ENCODE measurements at places on chromosomes 1 and 21.

GRCh38 chr1:72018562-72018961 lies 263.8 kb downstream of the NEGR1 start:
- no peak for DNase-seq
- no peaks in the 10 kb centered on the region for H3K4me1 ChIP-seq
- no peak overlapping the region for H3K4me3 ChIP-seq
- H3K36me3 ChIP-seq, result no peaks in the 10 kb centered on the region
- no peaks in the 10 kb centered on the region for H3K27me3 ChIP-seq

- H3K4me1 ChIP-seq, result peaks cover 50% of the 10 kb centered on the region
- H3K36me3 ChIP-seq, result no peaks in the 10 kb centered on the region
- peak overlapping the region; percentile 10 for H3K27ac ChIP-seq
- no peak for DNase-seq
Measured at GRCh38 chr1:209648931-209649776, 3.1 kb downstream of the LAMB3 start.

DNA sequence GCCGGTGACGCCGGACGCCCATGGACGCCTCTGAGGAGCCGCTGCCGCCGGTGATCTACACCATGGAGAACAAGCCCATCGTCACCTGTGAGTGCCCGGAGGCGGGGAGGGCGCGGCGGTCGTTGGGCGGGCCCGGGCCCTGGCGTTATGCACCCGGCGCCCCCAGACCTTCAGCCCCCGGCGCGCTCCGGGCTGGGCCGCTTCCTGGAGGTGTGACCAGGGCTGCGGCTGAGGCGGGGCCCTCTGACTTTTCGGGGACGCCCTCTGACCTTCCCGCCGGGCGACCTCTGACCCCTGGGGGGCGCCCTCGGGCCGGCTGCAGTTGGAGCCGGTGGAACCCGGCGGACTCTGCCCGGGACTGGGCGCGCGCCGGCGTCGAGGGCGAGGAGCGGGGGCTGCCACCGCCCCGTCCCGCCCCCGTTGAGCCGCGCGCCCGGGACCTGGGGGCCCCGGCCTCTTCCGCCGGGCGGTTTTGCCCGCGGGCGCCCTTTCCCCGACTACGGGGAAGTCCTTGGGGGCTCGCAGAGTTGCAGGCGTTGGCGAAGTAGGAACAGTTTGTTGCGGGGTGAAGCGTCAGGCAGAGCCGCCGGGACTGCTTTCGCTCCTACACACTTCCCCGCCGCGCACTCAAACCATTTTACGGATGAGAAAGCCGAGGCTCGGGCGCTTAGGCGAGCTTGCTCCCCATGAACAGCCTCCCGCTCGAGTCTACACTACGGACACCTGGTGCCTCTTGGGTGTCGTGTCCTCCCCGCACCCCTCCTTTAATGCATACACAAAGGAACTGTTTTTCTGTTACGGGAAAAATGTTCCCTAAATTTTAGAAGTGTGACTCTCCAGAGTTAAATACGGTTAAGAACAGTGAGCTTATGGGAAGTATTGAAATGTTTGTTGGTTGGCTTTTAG lies 618 bp downstream of the TRAPPC10 start:
- H3K36me3 ChIP-seq, result peaks cover 39% of the 10 kb centered on the region
- peaks cover 51% of the 10 kb centered on the region for H3K4me1 ChIP-seq
- H3K27me3 ChIP-seq, result no peaks in the 10 kb centered on the region

GRCh38 chr1:8662380-8663072 lies 154.9 kb downstream of the RERE start:
- no peak for DNase-seq
- H3K27ac ChIP-seq, result no peak overlapping the region
- H3K4me1 ChIP-seq, result peaks cover 3% of the 10 kb centered on the region
- peak overlapping the region; percentile 8 for H3K4me3 ChIP-seq
- no peaks in the 10 kb centered on the region for H3K27me3 ChIP-seq

- H3K27ac ChIP-seq, result peak overlapping the region; percentile 51
- DNase-seq, result peak; percentile 55
- no peaks in the 10 kb centered on the region for H3K27me3 ChIP-seq
- peaks cover 64% of the 10 kb centered on the region for H3K4me1 ChIP-seq
- H3K4me3 ChIP-seq, result no peak overlapping the region
Measured at GRCh38 chr21:34836103-34836932, 167.5 kb downstream of the CLIC6 start.

DNA sequence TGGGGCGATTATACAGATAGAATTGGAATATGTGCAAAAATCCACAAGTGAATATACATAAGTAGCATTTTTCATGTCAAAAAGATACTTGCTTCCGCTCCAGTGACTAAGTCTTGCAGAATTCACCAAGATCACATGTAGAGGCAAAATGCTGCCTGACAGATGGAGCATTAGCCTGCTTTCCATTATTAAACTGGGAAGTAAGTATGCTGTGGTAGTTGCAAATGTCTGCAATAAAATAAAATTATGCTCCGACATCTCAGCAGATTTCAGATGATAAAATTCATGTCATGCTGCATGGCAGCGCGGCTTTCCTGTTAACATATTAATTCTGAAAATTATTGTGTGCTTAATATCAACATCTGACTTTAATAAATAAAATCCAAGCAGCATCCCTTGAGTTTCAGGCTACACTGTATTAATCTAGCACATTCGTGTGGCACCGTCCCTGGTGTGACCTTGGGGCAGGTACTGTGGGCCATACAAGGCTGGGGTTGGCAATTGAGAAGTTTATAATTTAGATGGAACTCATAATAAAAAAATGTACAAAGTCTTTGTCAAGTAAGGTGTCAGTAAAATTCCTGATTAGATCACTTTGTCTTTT lies 366.4 kb upstream of the ZP4 start:
- H3K4me3 ChIP-seq, result no peak overlapping the region
- H3K4me1 ChIP-seq, result no peaks in the 10 kb centered on the region
- no peaks in the 10 kb centered on the region for H3K36me3 ChIP-seq
- no peaks in the 10 kb centered on the region for H3K27me3 ChIP-seq
- DNase-seq, result no peak

DNA sequence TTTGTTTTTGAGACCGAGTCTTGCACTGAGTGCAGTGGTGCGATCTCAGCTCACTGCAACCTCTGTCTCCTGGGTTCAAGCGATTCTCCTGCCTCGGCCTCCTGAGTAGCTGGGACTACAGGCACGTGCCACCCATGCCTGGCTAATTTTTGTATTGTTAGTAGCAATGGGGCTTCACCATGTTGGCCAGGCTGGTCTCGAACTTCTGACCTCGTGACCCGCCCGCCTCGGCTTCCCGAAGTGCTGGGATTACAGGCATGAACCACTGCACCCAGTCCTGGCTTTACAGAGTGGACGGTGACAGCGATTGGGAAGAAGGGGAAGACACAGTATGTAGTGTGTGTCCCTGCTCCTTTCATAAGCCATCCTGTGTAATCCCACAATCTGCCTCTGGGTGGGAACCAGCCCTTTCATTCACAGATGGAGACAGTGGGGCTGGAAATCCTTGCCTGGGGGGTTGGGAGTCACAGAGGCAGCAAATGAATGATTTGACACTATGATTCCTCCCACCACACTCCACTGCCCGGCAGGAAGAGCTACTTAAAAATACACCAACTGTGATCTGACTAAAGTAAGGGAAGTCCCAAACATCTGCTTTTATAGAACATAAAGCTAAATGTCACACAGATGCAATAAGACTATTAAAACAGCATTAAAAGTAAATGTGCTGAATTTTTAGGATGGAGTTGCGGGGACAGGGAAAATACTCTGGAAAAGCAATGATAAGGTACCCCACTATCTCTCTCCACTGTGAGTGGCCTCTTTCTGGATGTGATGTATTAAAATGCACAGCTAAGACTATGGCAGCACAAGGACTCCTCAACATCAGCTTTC lies 4.5 kb downstream of the PARP1 start:
- peak overlapping the region; percentile 36 for H3K27ac ChIP-seq
- peak overlapping the region; percentile 9 for H3K4me3 ChIP-seq

DNA sequence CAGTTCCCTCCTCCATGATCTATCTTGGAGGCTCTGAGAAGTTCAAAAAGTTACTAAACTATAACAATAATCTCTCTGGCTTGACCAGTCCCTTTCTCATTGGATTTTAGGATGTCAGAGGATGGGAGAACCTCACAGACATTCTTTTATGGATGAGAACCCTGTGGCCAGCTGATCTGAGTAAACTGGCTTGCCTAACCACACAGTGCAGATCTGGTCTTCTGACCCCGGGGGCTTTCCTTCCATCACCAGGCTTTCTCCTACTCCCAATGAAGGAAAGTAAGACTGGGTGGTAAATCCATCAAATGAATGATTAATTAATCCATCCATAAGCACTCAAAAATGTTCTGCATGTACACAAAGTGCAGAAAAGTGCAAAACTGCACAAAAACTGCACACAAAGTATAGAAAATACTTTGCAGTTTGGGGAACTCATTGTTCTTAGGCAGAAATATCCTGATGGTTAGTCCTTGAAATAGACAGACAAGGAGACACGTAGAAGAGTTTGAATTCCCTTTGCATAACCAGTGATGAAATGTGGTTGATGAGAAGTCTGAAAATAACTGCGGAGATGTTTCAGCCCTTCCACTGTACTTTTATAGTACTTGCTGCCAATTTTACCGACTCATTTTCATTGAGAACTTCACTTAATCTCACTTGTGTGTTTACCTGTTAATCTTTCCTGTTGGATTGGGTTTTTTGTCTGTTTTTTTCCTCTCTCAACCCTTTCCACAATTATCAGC lies 2.5 kb upstream of the F3 start:
- DNase-seq, result no peak
- no peaks in the 10 kb centered on the region for H3K36me3 ChIP-seq
- peaks cover 20% of the 10 kb centered on the region for H3K4me1 ChIP-seq
- no peak overlapping the region for H3K27ac ChIP-seq
- H3K27me3 ChIP-seq, result peaks cover 77% of the 10 kb centered on the region

GRCh38 chr21:34187935-34188334 lies 114.6 kb downstream of the MRPS6 start:
- no peak overlapping the region for H3K27ac ChIP-seq
- no peaks in the 10 kb centered on the region for H3K27me3 ChIP-seq

GRCh38 chr1:170274131-170274501 lies 128.4 kb downstream of the NTMT2 start:
- no peak overlapping the region for H3K27ac ChIP-seq
- no peaks in the 10 kb centered on the region for H3K4me1 ChIP-seq
- peaks cover 42% of the 10 kb centered on the region for H3K27me3 ChIP-seq
- H3K36me3 ChIP-seq, result no peaks in the 10 kb centered on the region
- DNase-seq, result no peak

- no peak overlapping the region for H3K4me3 ChIP-seq
- no peaks in the 10 kb centered on the region for H3K36me3 ChIP-seq
- no peaks in the 10 kb centered on the region for H3K27me3 ChIP-seq
Measured at GRCh38 chr1:78911956-78912880, 94.3 kb downstream of the ADGRL4 start.

DNA sequence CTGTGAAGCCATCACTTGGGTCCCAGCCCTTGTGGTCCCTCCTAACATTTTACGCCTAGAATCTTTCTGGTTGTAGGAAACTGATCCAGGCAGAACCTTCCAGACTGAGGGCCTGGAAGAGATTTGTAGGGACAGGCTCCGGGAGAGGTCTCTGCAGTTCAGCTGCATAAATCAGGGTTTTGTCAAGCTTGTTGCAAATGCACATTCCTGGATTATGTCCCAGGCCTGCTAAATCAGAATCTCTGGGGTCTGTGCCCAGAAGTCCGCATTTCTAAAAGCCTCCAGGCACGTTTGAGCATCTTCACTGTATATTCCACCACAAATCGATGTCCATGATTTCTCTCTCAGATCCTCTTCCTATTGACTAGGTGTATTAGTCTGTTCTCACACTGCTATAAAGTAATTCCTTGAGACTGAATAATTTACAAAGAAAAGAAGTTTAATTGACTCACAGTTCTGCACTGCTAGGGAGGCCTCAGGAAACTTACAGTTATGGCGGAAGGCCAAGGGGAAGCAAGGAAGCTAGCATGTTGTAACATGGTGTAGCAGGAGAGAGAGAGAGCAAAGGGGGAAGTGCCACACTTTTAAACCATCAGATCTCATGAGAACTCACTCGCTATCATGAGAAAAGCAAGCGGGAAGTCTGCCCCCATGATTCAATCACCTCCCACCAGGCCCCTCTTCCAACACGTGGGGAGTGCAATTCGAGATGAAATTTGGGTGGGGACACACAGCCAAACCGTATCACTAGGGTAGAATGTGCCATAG lies 1.2 kb upstream of the FHAD1 start:
- no peak overlapping the region for H3K27ac ChIP-seq
- peaks cover 55% of the 10 kb centered on the region for H3K4me1 ChIP-seq

- no peak for DNase-seq
- no peak overlapping the region for H3K4me3 ChIP-seq
Measured at GRCh38 chr1:19363536-19364152, 51.5 kb downstream of the SLC66A1 start.

GRCh38 chr1:224387302-224387912 lies 30.7 kb downstream of the CNIH4 start:
- no peak for DNase-seq
- H3K27me3 ChIP-seq, result no peaks in the 10 kb centered on the region
- peaks cover 88% of the 10 kb centered on the region for H3K36me3 ChIP-seq
- H3K4me1 ChIP-seq, result peaks cover 59% of the 10 kb centered on the region

- no peak overlapping the region for H3K4me3 ChIP-seq
- peaks cover 2% of the 10 kb centered on the region for H3K27me3 ChIP-seq
- no peak overlapping the region for H3K27ac ChIP-seq
Measured at GRCh38 chr1:70554341-70554740, 143.3 kb downstream of the CTH start.

GRCh38 chr21:15249285-15249993 lies 184.6 kb upstream of the NRIP1 start:
- H3K36me3 ChIP-seq, result no peaks in the 10 kb centered on the region
- no peaks in the 10 kb centered on the region for H3K4me1 ChIP-seq
- no peak for DNase-seq
- no peak overlapping the region for H3K4me3 ChIP-seq

DNA sequence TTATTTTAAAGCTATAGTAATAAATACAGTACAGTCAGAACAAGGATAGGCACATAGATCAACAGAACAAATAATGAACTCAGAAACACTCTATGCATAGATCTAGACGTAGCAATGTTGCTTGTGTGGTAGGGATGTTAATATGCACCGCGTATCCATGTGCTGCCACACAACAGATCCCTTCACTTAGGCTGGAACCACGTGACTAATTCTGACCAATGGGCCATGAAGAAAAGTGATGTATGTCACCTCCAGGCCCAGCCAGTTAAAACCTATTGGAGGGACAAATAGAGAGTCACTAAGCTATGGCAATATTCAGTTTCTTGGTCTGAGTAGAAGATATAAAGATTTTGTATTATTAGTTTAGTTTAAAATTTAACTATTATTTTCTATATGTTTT lies 91.4 kb downstream of the ADAMTS1 start:
- no peaks in the 10 kb centered on the region for H3K4me1 ChIP-seq
- no peaks in the 10 kb centered on the region for H3K36me3 ChIP-seq
- no peaks in the 10 kb centered on the region for H3K27me3 ChIP-seq
- H3K27ac ChIP-seq, result no peak overlapping the region
- no peak for DNase-seq
